Natural killer cell treated with Interleukin-12 subunit alpha and Interleukin-12 subunit beta and Interleukin-15 and Interleukin-18, amount 100 ng/mL, for 72 hours (primary cell): ENCODE measurements at places on chromosomes 5 and 9. TPM values are rescaled to one million over a fixed set of nuclear protein-coding genes. Genes with fewer than 3 reads are reported as not detected.
A peak's percentile ranks its signal among the peaks of the same experiment; 100 is the strongest.

GRCh38 chr5:91182763-91183162 is 200.4 kb downstream of the ARRDC3 start:
- DNase-seq, result no peak

DNA sequence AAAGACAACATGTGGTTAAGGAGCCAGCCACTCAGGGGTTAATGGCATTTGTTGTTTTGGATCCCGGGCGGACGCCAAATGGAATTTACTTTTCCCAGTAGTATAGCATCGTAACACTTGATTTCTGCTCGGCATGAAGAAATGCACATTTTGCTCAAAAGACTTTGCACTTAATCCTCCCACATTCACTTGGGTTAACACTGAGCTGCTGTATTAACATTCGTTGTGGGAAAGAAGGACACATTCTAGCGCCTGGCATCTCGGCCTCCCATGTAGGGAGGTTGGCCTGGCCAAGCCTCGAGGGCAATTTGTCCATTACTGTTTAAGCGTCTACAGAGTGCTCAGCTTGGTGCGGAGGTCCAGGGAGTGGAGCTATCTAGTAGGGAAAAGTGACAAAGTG is 32.3 kb upstream of the INSYN2B start:
- DNase-seq, result no peak

- DNase-seq, result no peak
These were observed 138.0 kb upstream of the NFIB start for GRCh38 chr9:14451949-14452348.

GRCh38 chr5:410911-411517 is 32.0 kb upstream of the EXOC3 start:
- DNase-seq, result no peak

The PPP2R2B gene
- 12.6 TPM for total RNA-seq

DNA sequence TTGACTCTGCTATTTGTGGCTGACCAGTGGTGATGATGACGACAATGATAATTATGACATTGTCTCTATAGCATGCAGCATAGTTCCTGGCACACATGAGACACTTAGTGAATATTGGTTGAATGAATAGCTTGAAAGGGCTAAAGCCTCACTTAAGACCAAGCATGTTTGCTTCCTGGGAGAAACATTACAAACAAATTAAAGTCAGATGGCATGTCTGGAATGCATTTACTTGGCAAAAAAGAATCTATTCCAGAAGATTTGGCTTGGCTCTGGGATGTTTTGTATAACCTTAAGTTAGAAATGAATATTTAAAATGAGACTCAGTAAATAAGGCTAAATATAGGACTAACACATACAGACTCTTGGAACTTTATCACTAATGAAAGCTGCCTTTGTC is 21.6 kb downstream of the GAS1 start:
- no peak for DNase-seq

GRCh38 chr5:16784843-16785791 is 151.0 kb downstream of the MYO10 start:
- no peak for DNase-seq

The TSSK1B gene
- not detected for total RNA-seq

DNA sequence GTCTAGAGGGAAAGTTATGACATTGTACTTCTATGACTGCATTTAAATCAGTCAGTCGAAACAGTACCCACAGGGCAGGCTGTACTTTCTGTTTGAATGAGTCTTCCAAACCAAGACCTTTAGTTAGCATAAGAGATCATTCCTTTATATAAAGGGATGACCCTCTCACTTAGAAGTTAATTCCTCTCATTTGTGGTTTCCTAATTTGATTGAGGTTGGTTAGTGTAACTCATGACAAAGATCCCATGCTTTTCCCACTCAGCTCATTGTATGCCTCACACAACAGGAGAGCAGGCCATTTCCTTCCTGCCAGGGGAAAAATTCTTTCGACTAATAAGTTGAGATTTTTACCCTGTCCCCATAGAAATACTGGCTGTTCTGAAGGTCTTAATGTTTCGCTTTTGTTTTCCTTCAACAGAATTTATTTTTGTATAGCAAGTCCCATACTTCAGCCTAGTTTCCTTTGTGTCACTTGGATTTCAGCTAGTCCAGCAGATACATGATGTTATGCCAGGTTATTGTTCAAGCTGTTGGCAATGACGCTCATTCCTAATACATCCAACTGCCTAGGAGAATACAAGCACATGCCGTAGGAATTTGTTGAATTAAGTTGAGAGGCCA is 500.7 kb downstream of the SPATA31D1 start:
- DNase-seq, result no peak

- DNase-seq, result no peak
These were observed 76.4 kb upstream of the PRSS3 start for GRCh38 chr9:33718987-33719386.

GRCh38 chr9:16112116-16112515 is 559.3 kb downstream of the CCDC171 start:
- DNase-seq, result no peak

GRCh38 chr5:1110307-1111240 is 1.3 kb downstream of the SLC12A7 start:
- DNase-seq, result no peak

The PCDHGB6 gene
- 1.1 TPM for total RNA-seq

DNA sequence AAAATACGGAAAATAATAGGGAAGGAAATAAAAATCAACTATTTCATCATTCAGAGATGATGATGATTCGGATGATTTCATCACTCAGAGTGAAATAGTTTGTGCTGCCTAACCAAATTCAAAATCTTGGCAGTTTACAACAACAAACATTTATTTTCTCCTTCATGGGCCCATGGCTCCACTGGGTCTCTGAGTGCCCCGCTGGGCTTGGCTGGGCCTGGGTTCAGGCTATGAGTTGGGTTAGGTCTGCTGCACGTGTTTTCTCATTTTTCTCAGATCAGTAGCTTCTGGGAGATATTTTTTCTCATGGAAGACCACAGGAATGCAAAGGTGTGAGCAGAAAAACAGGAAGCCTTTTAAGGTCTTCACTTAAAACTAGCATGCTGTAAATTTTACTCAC is 24.0 kb upstream of the F2RL1 start:
- DNase-seq, result no peak

The SKP2 gene
- total RNA-seq, result 75.9 TPM

The AHRR gene
- total RNA-seq, result 4.1 TPM

The MEF2C gene
- 3.5 TPM for total RNA-seq

DNA sequence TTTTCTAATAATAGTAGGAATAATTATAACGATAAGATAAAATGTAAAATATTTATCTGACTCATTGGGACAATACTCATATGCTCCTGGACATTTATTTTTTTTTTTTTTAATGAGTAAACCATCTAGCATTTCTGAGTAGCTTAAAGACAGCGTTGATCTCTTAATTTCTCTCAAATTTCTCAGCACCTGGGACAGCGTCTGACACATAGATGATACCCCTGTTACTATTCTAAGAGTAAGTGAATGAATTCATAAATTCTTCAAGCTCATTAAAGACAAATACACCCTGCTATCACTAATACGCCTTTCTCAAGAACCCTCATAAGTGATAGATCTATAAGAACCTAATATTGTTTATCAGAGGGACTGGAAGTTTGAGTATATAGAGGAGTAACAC is 12.0 kb upstream of the HTR4 start:
- DNase-seq, result no peak

GRCh38 chr5:116355819-116356601 is 218.6 kb downstream of the SEMA6A start:
- DNase-seq, result no peak

The PROB1 gene
- 3.4 TPM for total RNA-seq

GRCh38 chr5:160555581-160555970 is 133.9 kb downstream of the PTTG1 start:
- DNase-seq, result no peak

GRCh38 chr9:93575796-93576257 is 557 bp upstream of the PHF2 start:
- DNase-seq, result no peak

The EXD3 gene
- 7.6 TPM for total RNA-seq

DNA sequence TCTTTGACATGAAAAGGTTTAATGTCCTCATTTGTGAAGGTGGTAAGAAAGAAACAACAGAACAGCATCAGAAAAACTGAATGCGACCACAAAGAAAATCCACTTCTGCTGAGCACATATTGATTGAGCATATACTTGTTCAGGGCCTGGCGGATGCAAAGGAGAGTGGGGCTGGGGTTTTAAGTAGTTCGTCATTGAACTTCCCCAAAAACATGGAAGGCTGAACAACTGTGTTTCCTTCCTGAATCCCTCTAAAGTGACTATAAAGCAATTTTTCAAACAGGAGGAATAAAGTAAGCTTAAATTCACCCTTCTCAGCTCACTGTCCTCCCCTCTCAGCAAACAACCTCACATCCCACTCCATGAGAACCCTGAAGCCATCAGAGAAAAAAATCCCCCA is 262.9 kb downstream of the AGTPBP1 start:
- no peak for DNase-seq

DNA sequence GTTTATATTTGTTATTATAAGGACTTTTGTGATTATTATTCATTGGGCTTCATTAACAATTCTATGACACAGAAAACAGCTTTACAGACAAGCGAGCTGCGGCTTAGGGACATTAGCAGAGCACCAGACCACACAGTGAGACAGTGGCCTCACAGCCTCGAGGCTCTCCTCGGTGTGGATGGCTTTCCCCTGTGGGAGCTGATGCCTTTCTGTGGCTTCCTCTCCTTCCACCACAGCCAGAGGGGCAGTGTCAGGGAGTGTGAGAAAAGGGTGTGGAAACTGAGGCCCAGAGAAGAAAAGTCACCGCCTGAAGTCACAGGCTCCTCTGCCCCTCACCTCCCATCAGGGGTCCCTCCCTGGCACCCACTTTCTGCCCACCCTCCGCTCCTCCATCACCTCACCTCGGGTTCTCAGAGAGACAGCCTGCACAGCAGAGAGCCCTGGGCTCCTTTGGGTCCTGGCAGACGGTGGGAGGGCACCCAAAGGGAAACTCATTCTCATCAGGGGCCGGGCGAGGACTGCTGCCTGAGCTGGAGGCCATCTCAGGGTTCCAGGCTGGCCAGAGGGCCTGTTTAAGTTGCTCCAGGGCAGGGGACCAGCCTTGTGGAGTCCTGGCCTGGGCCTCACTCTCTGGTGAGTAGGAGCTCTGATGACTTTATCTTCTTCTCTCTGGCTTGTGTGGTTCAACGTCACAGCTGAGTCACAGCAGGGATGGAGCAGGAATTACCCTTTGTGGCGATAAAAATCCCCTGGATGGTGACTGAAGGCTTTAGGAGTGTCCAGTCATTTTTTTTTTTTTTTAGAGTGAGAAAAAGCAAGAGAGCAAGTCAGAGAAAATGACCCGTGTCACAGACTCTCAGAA is 830 bp downstream of the TRAF1 start:
- DNase-seq, result peak; percentile 92

DNA sequence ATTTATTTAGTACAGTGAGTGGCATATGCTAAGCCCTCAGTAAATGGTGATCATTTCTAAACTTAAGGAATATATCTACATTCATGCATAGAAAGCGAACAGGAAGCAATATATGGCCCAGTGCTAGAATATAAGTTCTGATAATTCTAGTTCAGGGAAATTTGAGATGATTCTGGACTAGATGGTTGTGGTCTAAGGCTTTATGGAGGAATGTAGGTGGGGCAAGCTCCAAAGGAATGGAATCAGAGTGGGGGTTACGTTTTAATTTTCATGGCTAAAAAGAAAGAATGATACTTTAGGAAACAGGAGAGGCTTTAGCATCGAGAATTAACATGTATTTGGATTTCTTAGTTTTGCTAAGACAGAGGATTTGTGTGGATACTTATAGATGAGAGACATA is 56.1 kb downstream of the MTREX start:
- no peak for DNase-seq

The DND1 gene
- 3.3 TPM for total RNA-seq

The PCSK5 gene
- total RNA-seq, result 1.7 TPM
